SHP77 treated with DMSO at 0.1 percent for 48 hours (cell line): ENCODE measurements at places on chromosomes 16 and 17.

DNA sequence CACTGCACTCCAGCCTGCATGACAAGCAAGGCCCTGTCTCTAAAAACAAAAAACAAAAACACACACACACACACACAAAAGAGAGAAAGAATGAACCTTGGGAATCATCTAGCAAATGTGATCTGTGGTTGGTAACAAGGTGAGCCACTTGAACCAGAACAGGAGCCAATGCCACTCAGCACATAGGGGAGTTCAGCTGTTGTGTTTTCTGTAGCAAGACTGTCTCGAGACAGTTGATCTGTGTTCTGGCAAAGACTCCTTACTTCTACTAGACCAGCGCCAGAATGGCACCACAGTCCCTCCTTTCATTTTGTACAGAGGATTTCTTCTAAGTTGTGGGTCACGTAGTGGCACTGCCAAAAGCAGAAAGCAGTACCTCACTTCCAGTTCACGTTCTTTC lies 20.7 kb downstream of the ATP2A1 start:
- no peak for DNase-seq

DNA sequence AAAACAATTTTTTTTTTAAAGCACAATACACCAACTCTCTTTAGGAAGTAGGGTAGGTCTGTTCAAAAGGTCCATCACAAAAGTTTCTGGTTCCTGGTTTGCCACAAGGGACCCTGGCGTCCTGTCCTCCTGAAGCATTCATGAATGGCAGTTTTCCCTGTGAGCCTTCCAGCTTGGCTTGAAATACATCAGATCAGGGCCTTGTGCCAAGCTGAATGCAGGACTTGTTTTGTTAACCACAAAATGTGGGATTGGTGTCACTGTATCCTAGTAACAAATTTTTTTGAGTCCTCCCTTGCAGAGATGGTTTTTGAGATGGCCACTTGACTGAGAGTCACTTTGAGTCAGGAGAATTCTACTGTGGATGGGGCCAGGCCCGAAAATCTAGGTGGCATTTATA lies 3.9 kb downstream of the GNAO1 start:
- no peak for DNase-seq

DNA sequence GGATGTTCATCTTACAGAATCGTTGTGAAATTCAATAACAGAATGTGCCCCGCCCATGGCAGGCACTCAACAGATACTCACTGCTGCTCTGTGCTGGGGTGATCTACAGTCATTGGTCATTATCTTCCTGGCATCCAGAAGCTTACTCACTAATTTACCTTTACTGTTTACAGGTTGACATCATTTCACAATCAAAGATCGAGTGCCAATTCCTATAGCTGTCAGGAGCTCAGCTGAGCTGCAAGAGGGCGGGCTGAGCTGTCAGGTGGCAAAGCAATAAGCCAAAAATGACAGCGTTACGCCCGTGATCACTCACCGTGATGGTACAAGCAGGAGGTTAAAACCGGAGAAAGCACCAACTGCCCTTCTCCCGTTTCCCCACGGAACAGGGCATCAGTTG lies 51.2 kb downstream of the LITAF start:
- no peak for DNase-seq

- peak; percentile 2 for DNase-seq
Measured at GRCh38 chr16:86874141-86874540, 295.8 kb downstream of the FOXL1 start.

- DNase-seq, result no peak
Measured at GRCh38 chr17:36185416-36185815, 9.0 kb upstream of the TBC1D3B start.

DNA sequence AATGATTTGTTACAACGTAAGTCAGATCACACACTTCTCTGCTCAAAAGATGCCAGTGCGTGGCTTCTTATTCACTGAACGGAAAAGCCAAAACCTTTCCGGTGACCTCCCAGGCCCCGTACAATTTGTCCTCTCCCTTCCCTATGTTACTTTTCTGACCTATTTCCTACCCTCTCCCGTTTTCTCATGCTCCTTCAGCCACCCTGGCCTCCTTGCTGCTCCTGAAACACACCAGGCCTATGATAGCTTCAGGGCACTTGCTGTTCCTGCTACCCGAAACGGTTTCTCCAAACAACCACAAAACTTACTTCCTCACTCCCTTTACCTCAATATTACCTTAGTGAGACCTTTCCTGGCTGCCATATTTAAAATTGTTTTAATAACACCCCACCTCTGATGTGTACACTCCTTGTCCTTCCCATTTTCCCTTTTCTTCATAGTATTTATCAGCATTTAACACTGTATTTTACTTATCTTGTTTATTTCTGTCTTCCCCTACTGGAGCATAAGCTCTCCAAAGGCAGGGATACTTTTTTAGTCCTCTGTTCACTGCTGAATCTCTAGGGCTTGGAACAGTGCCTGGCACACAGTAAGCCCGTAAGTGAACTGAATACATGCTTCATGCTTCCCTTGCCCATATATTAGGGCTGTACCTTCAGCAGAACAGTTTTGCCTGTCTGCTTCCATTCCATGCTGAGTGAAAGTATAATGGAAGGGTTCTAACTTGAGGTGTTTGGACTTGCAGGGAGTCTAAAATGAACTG lies 10.9 kb upstream of the ARL2BP start:
- DNase-seq, result no peak
